ENCODE measurements at places on chromosomes 6 and 20. TPM values are rescaled to one million over a fixed set of nuclear protein-coding genes. Genes with fewer than 3 reads are reported as not detected.

CLPSL1 gene
- not detected for total RNA-seq

ULBP1 gene
- 2.8 TPM for total RNA-seq

GJA1 gene
- total RNA-seq, result 95.6 TPM

NOX3 gene
- total RNA-seq, result not detected

SMPD2 gene
- total RNA-seq, result 10.2 TPM

UBR2 gene
- total RNA-seq, result 24.2 TPM

ROS1 gene
- total RNA-seq, result 0.34 TPM

DAAM2 gene
- 41.3 TPM for total RNA-seq

PROKR2 gene
- total RNA-seq, result not detected

SIM1 gene
- total RNA-seq, result not detected

SLC22A1 gene
- 0.80 TPM for total RNA-seq

TRIM26 gene
- 74.8 TPM for total RNA-seq

ARHGAP40 gene
- 4.5 TPM for total RNA-seq

MYCT1 gene
- 7.3 TPM for total RNA-seq

TFAP2D gene
- not detected for total RNA-seq

CDH4 gene
- total RNA-seq, result 0.05 TPM

B3GAT2 gene
- total RNA-seq, result 0.09 TPM

WASF1 gene
- 8.0 TPM for total RNA-seq

PDYN gene
- not detected for total RNA-seq
